ENCODE measurements at places on chromosomes 16 and 17.

- DNase-seq: no peak
Measured at GRCh38 chr16:3761375-3762106, 44.2 kb upstream of the TRAP1 start.

- DNase-seq: no peak
Measured at GRCh38 chr16:79298894-79299799, 301.4 kb downstream of the MAF start.

GRCh38 chr16:54237-54581, 581 bp downstream of the SNRNP25 start:
- DNase-seq: no peak

DNA sequence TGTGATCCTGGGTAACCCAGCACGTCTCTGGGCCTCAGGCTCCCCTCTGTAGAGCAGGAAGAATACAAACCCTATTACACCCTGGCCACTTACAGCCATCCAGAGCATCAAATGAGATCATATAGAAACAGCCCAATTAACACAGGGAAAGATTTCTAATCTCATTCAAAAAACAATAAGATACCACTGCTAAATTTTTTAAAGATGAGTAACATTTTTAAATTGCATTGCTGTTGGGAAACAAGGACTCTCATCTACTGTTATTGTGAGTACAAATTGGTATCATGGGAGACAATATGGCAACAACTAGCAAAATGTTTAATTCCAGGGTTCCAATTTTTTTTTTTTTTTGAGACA, 41.1 kb downstream of the SRL start:
- no peak for DNase-seq

DNA sequence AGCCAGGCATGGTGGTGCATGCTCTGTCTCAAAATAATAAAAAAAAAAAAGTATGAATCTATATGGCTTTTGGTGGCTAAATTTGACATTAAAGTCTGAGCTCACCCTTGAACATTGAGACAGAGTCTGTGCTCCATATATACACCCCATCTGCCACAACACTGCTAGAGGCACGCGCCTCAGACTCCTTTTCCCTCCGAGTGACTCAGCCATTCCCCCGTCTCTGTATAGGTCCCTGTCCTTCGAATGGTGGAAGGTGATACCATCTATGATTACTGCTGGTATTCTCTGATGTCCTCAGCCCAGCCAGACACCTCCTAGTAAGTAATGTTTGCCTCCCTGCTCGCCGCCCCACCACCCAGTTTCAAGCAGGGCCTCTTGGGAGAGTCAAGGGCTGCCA, 4.5 kb upstream of the EFNB3 start:
- no peak for DNase-seq

- DNase-seq: no peak
Measured at GRCh38 chr16:47787696-47788095, 326.6 kb downstream of the PHKB start.

DNA sequence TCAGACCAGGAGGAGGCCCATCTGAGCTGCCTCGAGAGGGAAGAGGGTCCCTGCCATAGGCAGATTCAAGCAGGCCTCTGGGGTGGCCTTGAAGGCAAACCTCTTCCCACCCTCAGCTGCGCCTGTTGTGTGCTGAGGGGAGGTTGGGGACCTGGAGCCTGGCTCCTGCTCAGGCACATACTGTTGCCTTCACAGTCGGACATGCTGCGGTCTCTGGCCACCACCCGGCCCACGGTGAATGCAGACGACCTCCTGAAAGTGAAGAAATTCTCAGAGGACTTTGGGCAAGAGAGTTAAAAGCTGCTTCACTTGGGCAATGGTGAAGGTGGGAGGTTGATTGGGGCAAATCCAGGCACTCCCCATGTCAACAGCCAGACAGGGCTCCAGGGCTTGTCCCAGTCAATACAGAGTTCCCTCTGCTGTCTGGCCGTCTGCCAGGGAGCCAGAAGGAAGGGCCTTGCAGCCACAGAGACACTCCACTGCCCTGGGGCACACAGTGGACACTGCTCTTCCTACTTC, 6.3 kb downstream of the PDF start:
- no peak for DNase-seq

- DNase-seq: no peak
Measured at GRCh38 chr16:17962726-17963125, 373.8 kb downstream of the NPIPA8 start.

- DNase-seq: no peak
Measured at GRCh38 chr16:4588386-4588785, 26.3 kb downstream of the UBALD1 start.

DNA sequence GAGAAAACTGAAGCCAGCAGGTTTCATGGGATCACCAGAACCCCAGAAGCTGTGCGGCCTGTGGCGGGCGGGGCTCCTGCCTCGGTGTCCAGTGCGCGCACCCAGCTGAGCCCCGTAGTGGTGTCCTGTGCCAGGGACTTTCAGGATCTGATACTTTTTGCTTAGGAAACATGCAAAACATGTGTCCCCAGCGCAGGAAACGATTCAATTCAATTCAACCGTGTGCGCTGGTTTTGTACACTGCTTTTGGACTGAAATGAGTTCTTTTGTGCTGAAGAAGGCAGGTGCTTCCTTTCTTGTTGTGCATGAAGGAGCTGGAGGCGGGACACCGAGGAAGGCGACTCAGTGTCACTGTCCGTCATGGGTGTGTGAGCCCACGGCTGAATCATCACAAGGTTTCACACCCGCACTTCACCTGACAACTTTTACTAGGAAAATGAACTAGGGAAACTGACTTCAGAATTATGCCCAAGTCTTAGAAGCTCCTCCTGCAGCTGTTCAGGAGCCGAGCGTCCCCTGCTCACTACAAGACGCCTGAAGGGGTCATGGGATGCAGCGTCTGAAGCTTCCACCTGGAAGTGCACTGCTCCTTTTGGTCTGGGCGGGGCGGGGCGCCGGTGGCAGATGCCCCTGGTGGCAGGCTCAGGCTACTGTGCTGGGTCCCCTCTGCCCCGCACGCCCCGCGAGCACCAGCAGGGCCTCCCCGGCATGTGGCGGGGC, 31.4 kb upstream of the ZNF750 start:
- no peak for DNase-seq

GRCh38 chr17:9002606-9003354, 18.5 kb upstream of the NTN1 start:
- no peak for DNase-seq

- DNase-seq: no peak
Measured at GRCh38 chr16:1992704-1993317, 3.0 kb downstream of the SYNGR3 start.

GRCh38 chr16:7405166-7405565, 72.5 kb downstream of the RBFOX1 start:
- DNase-seq: peak; percentile 79

GRCh38 chr16:76157629-76158028, 119.6 kb upstream of the CNTNAP4 start:
- DNase-seq: no peak

- no peak for DNase-seq
Measured at GRCh38 chr16:75261590-75262078, 10.2 kb upstream of the BCAR1 start.

Measured in left forelimb (tissue), 1 donor.